SJCRH30 (cell line): ENCODE measurements at places on chromosomes 2 and 18.

DNA sequence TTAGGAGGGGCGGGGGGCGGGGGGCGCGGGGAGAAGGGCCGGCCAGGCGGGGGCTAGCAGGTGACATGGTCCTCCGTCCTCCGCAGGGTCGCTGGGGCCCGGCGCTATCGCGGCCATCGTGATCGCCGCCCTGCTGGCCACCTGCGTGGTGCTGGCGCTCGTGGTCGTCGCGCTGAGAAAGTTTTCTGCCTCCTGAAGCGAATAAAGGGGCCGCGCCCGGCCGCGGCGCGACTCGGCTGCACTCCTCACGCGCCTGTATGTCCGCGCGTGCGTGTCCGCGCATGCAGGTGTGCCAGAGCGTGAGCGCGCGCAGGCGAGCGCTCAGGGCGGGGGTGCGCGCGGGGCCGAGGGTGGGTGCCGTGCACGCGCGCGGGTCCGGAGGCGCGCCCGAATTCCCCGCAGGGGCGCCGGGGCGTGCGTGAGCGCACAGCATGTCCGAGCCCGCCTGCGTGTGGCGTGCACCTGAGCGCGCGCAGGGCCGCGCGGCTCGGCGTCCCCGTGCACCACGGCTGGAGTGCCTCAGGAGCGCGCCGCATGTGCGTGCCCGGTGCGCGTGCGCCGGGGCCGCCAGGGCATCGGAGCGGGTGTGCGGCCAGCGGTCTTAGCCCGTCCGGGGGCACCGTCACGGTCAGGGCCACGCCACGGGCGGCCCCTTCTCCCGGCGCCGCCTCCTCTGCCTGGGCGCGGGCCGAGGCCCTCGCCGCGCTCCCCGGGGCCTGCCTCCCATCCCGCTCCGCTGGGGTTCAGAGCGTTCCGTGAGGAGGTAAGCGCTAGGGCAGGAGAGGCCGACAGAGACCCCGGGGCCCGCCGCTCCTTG, 6.3 kb downstream of the SNORC start:
- peaks cover 2% of the 10 kb centered on the region; the same call in 1 of the 2 replicates for H3K4me1 ChIP-seq
- H3K4me3 ChIP-seq: no peak overlapping the region
- no peak for DNase-seq
- no peak overlapping the region for H3K27ac ChIP-seq
- no peaks in the 10 kb centered on the region for H3K36me3 ChIP-seq
- no peaks in the 10 kb centered on the region for H3K27me3 ChIP-seq

DNA sequence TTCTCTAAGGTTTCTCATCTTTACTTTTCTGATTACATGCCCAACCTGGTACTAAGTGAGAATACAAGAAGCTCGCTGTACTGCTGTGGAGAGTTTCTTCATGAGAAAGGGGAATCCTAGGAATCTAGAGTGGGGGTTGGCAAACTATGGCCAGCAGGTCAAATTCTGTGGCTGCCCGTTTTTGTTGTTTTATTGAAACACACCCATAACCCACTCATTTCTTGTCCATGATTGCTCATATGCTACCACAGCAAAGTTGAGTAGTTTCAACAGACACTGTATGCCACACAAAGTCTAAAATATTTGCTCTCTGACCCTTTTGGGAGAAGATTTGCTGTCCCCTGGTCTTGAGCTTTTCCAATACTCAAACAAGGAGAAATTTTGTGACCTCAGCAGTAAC, 58.8 kb downstream of the C2orf74 start:
- no peaks in the 10 kb centered on the region for H3K27me3 ChIP-seq
- H3K36me3 ChIP-seq: peaks cover 40% of the 10 kb centered on the region
- H3K4me3 ChIP-seq: no peak overlapping the region
- no peak for DNase-seq

- no peaks in the 10 kb centered on the region for H3K27me3 ChIP-seq
- no peak overlapping the region for H3K4me3 ChIP-seq
- H3K36me3 ChIP-seq: no peaks in the 10 kb centered on the region; the same call in none of the 2 replicates
- peaks cover 7% of the 10 kb centered on the region for H3K4me1 ChIP-seq
- no peak for DNase-seq
Measured at GRCh38 chr2:177398791-177399190, 6.2 kb downstream of the AGPS start.

DNA sequence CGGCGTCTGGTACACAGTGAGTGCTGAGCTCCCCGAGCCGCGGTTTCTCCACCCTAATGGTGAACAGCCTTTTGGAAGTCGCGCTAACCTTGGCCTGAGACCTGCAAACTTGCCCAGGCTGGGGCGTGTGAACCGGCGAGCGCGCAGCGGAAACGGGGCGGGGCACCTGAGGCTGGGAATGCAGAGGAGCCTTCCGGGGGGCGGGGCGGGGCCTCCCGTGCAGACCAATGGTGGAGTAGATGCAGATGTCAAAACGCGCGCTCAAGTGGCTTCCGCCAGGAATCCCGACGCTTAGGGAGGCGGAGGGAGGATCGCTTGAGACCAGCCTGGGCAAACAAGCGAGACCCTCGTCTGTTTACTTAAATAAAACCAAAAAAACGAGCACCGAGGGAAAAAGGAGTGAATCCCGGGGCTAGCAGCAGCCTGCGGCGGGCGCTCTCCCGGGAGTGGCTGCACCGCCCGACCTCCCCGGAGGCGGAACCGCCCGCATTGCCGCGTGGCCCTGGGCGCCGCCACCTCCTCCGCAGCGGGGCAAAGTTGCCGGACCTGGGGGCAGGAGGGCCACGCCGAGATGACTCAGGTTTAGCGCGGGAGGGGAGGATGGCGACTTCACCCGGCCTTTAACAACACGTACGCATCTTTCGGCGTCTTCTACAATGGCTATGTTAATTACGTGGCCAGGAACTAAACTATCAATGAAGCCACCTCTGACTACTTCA, 2.2 kb upstream of the RRM2 start:
- H3K4me3 ChIP-seq: peak overlapping the region; percentile 94
- peaks cover 23% of the 10 kb centered on the region for H3K36me3 ChIP-seq
- peak; percentile 98 for DNase-seq
- H3K27ac ChIP-seq: peak overlapping the region; percentile 98
- no peaks in the 10 kb centered on the region for H3K27me3 ChIP-seq
- peaks cover 7% of the 10 kb centered on the region; the same call in 1 of the 2 replicates for H3K4me1 ChIP-seq

DNA sequence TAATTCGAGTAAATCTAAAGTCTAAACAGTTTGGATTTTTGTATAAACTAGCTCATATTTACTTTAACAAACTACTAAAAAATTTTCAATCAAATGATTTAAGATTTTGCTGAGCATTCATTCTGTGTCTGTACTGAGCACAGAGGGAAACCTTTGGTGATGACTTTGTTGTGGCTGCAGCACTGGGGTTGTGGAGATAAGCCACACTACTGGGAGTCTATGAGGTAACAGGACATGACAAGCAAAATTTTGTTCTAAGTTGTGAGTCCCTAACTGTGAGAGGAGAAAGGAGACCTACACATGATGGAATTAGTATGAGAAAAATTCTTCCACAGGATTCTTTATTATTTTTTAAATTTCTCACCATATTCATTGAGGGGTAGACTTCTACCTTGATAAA, 933.7 kb upstream of the LRATD1 start:
- no peaks in the 10 kb centered on the region for H3K36me3 ChIP-seq
- no peak for DNase-seq
- H3K4me1 ChIP-seq: no peaks in the 10 kb centered on the region
- no peaks in the 10 kb centered on the region for H3K27me3 ChIP-seq

DNA sequence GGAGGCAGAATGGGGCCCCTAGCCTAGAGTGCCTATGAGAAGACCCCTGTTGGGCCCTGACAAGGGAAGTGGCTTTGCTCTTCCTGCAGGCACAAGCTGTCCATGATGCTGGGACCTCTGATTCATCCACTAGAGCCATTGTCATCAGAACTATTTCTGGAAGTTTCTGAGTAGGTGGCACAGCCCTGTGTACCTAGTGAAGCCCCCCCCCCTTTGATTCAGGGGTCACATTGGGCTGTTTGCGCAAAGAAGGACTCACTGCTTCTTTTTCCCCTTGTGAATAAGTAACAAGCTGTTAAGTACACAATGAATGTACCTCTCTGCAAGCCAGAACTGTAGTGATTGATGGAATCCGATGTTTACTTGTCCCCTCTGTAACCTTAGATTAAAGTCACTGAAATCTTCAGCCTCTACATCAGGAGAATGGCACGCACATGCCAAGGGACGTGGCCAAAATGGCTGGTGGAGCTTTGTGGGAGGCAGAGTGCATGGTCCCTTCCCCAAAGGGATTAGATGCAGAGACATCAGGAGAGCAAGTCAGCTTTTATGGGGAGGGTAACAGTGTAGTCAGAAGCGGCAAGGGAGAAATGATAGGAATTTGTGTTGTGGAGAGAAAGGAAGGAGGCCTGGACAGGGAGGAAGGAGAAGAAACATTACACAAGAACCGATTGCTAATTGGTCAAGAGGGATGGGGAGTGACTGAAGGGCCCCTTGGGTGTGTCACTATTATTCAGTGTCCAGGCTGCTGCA, 267.6 kb upstream of the RAB12 start:
- no peaks in the 10 kb centered on the region for H3K4me1 ChIP-seq
- H3K4me3 ChIP-seq: no peak overlapping the region
- H3K36me3 ChIP-seq: no peaks in the 10 kb centered on the region

DNA sequence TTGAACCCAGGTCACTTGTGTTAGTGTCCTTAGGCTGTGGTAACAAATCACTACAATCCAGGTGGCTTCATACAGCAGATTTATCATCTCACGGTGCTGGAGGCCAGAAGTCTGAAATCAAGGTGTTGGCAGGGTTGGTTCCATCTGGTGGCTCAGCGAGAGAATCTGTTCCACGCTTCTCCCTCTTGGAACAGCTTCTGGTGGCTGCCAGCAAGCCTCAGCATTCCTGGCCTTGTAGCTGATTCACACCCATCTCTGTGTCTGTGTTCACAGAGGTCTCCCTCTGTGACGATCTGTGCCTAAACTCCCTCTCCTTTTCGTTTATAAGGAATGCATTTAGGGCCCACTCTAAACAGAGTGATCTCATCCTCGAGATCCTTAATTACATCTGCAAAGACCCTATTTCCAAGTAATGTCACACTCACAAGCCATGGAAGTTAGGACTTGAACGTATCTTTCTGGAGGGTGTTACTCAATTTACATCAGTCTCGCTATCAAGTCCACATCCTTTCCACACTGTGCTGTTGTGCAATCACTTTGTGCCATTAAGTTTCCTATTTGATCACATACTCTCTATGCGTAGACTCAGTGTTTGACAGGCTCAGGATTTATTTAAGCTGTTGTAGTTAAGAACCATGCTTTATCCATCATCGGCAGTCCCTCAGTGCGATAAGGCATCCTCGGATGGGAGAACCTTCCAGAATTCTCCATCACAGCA, 164.4 kb downstream of the SOCS6 start:
- H3K36me3 ChIP-seq: no peaks in the 10 kb centered on the region
- H3K4me3 ChIP-seq: no peak overlapping the region
- no peaks in the 10 kb centered on the region for H3K27me3 ChIP-seq
- no peak overlapping the region for H3K27ac ChIP-seq

- no peak for DNase-seq
- no peaks in the 10 kb centered on the region for H3K27me3 ChIP-seq
- H3K36me3 ChIP-seq: no peaks in the 10 kb centered on the region
- 0 out of 2 replicates have a peak, but pooled peaks cover 4% of the 10 kb centered on the region for H3K4me1 ChIP-seq
- no peak overlapping the region for H3K4me3 ChIP-seq
Measured at GRCh38 chr2:74921236-74921736, 37.2 kb upstream of the POLE4 start.

- H3K36me3 ChIP-seq: no peaks in the 10 kb centered on the region
- H3K4me1 ChIP-seq: no peaks in the 10 kb centered on the region
- no peak overlapping the region for H3K4me3 ChIP-seq
- DNase-seq: no peak
Measured at GRCh38 chr18:56380685-56381084, 257.7 kb downstream of the TXNL1 start.

- no peak for DNase-seq
- H3K27ac ChIP-seq: no peak overlapping the region
- no peaks in the 10 kb centered on the region for H3K27me3 ChIP-seq
- no peaks in the 10 kb centered on the region for H3K36me3 ChIP-seq
- H3K4me3 ChIP-seq: no peak overlapping the region
Measured at GRCh38 chr18:49183921-49184320, 233.2 kb upstream of the SMAD7 start.

- DNase-seq: no peak
- no peak overlapping the region for H3K4me3 ChIP-seq
- peaks cover 16% of the 10 kb centered on the region for H3K4me1 ChIP-seq
- H3K27me3 ChIP-seq: no peaks in the 10 kb centered on the region
Measured at GRCh38 chr2:72682061-72682460, 143.8 kb downstream of the EXOC6B start.

DNA sequence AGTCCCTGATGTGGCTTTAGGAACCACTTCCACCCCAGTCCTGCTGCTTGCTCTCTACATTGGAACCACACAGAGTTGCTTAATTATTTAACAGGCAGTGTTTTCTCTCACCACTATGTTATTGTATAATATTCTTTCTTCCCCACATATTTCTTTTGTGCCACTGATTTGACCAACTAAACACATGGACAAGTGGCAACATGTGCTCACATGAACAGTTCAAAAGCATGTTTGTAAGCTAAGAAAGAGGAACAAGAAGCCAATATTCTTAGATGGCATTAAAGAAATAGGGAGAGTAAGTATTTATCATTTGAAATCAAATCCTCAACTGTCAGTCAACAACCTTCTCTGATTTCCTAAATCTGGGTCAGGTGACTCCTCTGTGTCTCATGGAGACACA, 409.6 kb downstream of the FBXO15 start:
- H3K36me3 ChIP-seq: no peaks in the 10 kb centered on the region
- no peak overlapping the region for H3K4me3 ChIP-seq
- H3K4me1 ChIP-seq: no peaks in the 10 kb centered on the region

- H3K27ac ChIP-seq: no peak overlapping the region
- H3K4me1 ChIP-seq: peaks cover 44% of the 10 kb centered on the region
- H3K36me3 ChIP-seq: no peaks in the 10 kb centered on the region
- DNase-seq: no peak
Measured at GRCh38 chr2:28653892-28654662, 97.6 kb upstream of the PPP1CB start.
